Testis (tissue), 5 donors: ENCODE measurements at places on chromosomes 12 and 14. TPM values are rescaled to one million over a fixed set of nuclear protein-coding genes. Genes with fewer than 3 reads are reported as not detected.

DNA sequence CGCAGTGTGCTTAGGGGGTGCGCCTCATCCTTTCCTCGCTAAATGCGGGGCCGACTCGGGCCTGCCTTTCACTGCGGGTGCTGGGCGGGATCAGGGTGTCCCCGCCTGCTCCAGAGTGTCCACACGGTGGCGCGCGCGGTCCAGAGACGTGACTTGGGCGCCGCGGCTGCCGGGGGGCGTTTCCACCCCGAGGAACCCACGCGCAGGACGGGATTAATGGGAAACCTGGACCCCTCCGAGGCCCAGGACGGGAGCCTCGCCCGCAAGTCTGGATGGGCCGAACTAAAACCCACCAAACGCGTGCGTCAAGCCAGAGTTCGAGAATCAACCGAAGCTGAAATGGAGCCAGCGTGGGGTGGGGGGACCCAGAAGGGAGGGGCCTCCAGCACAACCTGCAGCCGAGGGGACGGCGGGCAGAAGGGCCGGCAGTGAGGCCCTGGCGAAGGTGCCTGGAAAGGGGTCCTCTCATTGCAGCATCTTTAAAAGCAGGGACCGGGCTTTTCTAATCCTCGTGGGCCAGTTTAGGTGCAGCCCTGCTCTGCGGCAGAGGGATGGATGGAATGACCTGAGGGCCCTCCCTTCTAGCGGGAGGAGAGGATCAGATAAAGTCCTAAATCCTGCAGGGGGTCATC is 93.3 kb downstream of the NINJ2 start:
- no peaks in the 10 kb centered on the region for H3K27me3 ChIP-seq
- peak; percentile 92 for DNase-seq
- H3K4me3 ChIP-seq = peak overlapping the region; percentile 51
- H3K27ac ChIP-seq = peak overlapping the region; percentile 77
- no peaks in the 10 kb centered on the region for H3K36me3 ChIP-seq

ART4 gene
- 1.4 TPM for total RNA-seq

ALDH1L2 gene
- total RNA-seq = 2.3 TPM

ALX1 gene
- not detected for total RNA-seq

DNA sequence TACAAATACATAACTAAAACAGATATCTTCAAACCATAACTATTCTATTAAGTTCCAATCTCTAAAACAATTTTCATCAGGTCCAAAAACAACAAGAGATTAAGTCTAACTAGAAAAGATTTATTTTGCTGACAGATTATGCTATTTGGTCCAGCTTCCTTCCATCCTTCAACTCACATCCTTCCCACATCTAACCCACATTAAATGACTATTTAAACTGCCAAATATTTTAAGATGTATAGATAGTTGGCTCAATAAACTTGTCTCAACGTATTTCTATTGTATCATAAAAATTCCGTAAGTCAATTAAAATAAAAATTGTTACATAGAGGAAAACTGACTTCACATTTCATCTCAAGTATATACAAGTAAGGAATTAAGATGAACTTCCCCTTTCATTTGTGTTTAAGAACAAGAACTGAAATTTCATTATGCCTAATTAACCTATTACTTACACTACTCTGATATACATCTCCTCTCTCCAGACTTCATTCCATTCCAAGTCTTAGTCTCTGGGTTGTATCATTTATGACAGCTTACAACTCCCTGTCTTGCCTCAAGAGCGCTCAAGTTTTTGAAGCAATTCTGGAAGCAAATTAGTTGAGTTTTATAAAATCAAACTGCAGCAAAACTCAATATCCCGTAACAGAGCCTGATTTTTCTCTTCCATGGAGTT is 25.4 kb downstream of the PAWR start:
- no peaks in the 10 kb centered on the region for H3K4me1 ChIP-seq
- no peaks in the 10 kb centered on the region for H3K36me3 ChIP-seq
- no peak for DNase-seq
- H3K27me3 ChIP-seq = no peaks in the 10 kb centered on the region

DNA sequence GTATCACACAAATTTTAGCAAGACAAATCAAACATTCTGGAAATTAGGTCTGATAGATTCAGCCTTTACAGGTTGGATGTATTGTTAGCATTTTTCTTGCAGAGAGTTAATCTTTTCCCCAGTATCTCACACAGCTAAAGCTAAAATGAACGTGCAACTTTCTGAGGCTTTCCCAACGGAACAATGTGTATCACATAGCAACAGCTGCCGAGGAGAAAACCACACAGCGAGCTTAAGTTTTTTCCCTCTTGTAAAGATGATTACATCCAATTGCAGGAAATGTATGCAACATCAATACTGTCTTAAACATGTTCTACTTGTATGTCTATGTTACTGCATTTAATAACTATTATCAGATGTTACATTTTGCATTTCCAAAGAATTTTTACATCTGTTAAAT is 182.2 kb downstream of the CCDC59 start:
- H3K36me3 ChIP-seq = no peaks in the 10 kb centered on the region
- no peaks in the 10 kb centered on the region for H3K27me3 ChIP-seq

RTL1 gene
- total RNA-seq = 1.2 TPM

DNA sequence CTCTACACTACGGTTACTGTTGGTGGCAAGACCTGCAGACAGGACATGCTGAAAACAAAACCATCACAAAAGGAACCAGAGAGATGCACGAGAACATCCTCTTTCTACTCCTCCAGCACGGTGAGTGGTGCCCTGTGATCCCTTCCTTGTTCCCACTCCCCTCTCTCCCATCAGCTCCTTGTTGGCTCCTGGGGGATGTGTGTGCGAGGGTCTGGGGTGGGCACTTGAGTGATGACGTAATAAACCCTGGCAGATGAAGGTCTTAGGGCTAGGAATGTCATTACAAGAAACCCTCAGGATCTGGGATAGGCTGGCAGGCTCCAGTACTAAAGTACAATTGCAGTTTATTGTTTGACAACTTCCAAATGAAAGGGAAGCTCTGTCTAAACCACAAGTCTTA is 261.5 kb downstream of the FOXN3 start:
- H3K4me1 ChIP-seq = no peaks in the 10 kb centered on the region
- no peak overlapping the region for H3K27ac ChIP-seq
- no peaks in the 10 kb centered on the region for H3K36me3 ChIP-seq
- H3K27me3 ChIP-seq = no peaks in the 10 kb centered on the region

TEX52 gene
- 4.7 TPM for total RNA-seq

LRP1-AS gene
- total RNA-seq = not detected

GRCh38 chr12:54418441-54419087 is 502 bp downstream of the ITGA5 start:
- no peaks in the 10 kb centered on the region for H3K27me3 ChIP-seq
- peak overlapping the region; percentile 73 for H3K4me3 ChIP-seq
- no peak for DNase-seq
- H3K27ac ChIP-seq = peak overlapping the region; percentile 79
- H3K4me1 ChIP-seq = no peaks in the 10 kb centered on the region

DNA sequence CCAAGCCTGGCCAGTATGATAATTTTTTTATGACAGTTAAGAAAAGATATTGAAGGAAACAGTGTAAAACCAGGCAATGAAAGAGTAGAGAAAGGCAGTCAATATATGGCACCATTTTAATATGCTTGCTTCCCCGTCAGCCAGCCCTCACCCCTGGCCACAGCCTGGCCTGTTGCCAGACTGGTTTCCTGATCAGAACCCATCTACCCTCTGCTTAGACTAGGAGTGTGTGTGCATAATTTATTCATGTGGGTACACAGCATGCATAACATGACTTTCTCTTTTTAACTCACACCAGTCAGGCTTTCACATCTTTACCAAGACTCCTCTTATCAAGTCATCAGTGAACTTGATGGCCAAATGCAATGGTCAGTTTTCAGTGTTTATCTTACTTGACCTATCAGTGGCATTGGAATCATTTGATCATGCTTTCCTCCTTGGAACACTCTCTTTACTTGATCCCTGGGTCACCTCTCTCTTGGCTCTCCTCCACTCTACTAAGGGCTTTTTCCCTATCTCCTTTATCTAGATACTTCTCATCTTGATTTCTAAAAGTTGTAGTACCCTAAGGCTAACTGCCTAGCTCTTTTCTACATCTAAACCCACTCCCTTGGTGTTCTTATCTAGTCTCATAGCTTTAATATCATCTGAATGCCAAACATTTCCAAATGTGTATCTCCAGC is 10.0 kb upstream of the GPR19 start:
- no peak overlapping the region for H3K27ac ChIP-seq
- no peaks in the 10 kb centered on the region for H3K36me3 ChIP-seq
- H3K4me1 ChIP-seq = peaks cover 6% of the 10 kb centered on the region
- H3K27me3 ChIP-seq = no peaks in the 10 kb centered on the region

DNA sequence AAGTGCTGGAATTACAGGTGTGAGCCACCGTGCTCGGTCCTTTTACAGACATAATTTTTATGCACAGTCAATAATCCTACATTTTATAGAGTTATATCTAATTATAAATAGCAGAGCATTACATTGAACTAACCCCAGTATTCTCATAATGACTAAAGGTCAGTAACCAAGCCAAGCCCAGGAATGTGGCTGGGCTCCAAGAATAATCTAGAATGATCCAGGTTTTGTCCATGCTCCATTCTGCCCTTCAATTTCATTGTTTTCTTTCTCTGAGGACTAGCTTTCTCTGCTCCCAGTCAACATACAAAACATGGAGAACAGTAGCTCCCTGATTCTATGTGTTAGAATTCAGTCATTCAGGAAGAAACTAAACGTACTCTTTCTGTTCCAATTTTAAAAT is 92.1 kb upstream of the KRR1 start:
- no peak for DNase-seq
- no peak overlapping the region for H3K27ac ChIP-seq
- H3K4me1 ChIP-seq = no peaks in the 10 kb centered on the region
- H3K36me3 ChIP-seq = no peaks in the 10 kb centered on the region

DNA sequence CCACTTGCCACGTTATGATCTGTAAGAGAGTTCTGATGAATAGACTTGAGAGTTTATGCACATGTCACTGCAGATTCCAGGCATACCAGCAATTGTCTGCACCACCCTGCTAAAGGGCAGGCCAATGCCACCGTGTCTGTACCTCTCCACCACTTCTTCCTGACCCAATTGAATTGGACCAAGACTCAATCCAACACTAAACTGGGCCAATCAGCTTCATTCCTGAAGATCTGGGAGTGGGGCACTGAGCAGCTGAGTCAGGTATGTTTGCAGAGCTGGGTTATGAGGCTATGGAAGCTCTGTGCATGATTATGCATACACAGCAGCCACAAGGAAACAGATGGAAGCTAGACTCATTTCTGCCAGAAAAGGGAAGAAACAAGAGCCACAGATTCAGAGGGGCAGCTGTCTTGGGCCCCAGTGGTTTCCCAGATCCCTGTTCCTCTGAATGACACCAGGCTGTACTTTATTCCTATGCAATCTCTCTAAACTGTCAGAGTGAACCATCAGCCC is 28.0 kb downstream of the DAO start:
- H3K36me3 ChIP-seq = no peaks in the 10 kb centered on the region
- H3K27me3 ChIP-seq = no peaks in the 10 kb centered on the region
- no peaks in the 10 kb centered on the region for H3K4me1 ChIP-seq
- H3K4me3 ChIP-seq = no peak overlapping the region
- no peak overlapping the region for H3K27ac ChIP-seq

- H3K4me3 ChIP-seq = no peak overlapping the region
These were observed 46.6 kb downstream of the TSPAN11 start for GRCh38 chr12:30973175-30973574.

DNA sequence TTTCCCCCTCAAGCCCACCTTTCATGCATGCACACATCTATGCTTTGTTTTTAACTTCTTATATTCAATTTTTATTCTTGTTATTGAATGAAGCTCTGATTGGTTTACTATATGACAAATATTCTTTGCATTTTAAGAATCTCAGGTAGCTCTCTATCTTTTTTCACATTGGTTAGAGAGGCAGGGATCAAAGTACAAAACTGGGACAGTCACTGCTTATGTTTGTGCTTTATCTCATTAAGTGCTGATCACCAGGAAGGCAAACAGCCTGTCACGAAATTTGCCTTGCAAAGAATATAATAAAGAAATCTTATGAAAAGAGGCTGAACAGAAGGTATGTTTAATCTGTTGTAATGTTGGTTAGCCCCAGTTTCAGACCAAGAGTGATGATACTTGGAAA is 29.7 kb upstream of the INSM2 start:
- DNase-seq = no peak
- no peak overlapping the region for H3K4me3 ChIP-seq

- no peak overlapping the region for H3K4me3 ChIP-seq
- H3K4me1 ChIP-seq = no peaks in the 10 kb centered on the region
- no peaks in the 10 kb centered on the region for H3K36me3 ChIP-seq
- no peak for DNase-seq
These were observed 84.8 kb upstream of the MAP1LC3B2 start for GRCh38 chr12:116474331-116474730.
